ENCODE measurements at places on chromosomes 16 and 17. TPM values are rescaled to one million over a fixed set of nuclear protein-coding genes. Genes with fewer than 3 reads are reported as not detected.

Gene KRTAP4-1
- not detected for total RNA-seq

Gene HOXB5
- total RNA-seq, result 30.1 TPM

DNA sequence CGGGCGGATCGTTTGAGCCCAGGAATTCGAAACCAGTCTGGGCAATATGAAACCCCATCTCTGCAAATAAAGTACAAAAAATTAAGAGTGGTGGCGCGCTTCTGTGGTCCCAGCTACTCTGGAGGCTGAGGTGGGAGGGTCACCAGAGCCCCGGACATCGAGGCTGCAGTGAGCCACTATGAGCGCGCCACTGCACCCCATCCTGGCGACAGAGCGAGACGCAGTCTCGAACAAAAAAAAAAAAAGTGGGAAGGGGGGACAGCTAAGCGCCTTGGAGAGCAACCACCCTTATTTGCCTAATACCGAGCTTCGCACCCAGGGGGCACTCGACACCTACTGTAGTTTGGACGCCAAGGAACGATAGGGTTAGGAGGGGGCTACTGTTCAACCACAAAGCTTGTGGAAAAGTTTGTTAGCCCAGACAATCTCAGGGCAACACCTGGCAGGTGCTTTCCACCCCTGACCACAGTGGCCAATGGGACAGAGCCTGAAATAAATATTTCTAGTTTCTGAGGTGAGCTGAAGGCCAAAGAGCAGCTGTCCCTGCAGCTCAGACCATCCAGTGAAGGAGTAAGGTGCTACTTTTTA lies 847 bp upstream of the PSMC3IP start:
- DNase-seq, result peak; percentile 83

GRCh38 chr17:51258756-51259563 lies 889 bp downstream of the MBTD1 start:
- DNase-seq, result no peak

GRCh38 chr16:88356124-88356726 lies 26.5 kb upstream of the ZNF469 start:
- DNase-seq, result no peak

DNA sequence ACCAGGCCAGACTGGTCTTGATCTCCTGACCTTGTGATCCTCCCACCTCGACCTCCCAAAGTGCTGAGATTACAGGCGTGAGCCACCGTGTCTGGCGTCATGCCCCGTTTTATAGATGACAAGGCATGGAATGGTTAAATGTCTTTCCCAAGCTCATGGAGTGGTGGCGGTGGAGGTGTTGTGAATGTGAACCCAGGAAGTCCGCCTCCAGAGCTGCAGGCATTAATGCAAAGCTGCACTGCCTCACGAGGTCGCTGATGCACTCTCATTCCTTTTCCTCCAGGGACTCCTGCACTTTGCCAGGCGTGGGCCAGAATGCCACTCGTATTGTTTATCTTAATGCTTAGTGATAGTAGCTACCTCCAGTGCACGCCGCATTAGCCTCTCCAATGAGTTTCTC lies 149.6 kb downstream of the WWOX start:
- DNase-seq, result no peak

- DNase-seq, result no peak
Measured at GRCh38 chr17:81125573-81126081, 39.7 kb upstream of the PVALEF start.

- no peak for DNase-seq
Measured at GRCh38 chr16:1772362-1772907, at the start of gene EME2. Gene EME2, plus strand, starts transcription at chr16:1772810. Its CDS starts 418 bp downstream, at chr16:1773228.

- DNase-seq, result no peak
Measured at GRCh38 chr17:75892556-75893224, 4.1 kb downstream of the TRIM65 start.

DNA sequence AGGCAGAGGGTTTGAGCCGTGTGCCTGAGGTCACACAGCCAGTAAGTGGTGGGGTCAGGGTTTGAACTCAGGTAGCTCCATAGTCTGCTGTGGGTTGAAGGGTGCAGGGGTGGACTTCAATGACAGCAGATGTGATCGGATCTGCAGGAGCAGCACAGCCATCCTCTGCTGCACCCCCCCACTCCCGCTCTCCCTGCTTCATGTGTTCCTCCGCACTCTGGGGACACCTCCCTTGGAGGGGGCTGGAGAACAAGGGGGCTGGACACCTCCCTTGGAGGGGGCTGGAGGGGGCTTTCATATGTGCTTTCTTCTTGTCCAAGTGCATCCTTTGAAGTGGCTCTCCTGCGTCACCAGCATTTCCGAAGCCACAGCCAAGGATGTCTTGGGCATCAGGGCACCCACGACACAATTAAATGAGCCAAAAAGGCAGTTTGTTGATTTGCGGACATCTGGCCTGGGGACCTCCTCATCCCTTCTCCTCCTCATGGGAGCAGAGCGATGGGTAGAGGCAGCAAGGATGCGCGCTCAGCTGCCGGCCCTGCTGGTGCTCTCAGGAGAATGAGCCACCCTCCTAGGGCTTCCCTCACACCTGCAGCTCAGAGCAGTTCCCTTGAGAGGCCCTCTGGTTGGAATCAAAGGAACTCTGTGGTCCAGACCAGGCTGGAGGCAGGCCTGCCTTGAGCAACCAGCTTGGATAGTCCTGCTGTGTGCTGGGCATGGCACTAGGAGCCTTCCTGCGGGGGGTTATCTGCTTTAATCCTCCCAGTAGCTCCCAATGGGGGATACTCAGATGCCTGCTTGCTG lies 26.2 kb downstream of the WSCD1 start:
- DNase-seq, result no peak

GRCh38 chr17:79995696-79996095 lies 40.0 kb downstream of the TBC1D16 start:
- no peak for DNase-seq

- DNase-seq, result peak; percentile 76
Measured at GRCh38 chr17:81049973-81050551, 15.1 kb downstream of the BAIAP2 start.

- no peak for DNase-seq
Measured at GRCh38 chr17:9108146-9108545, 86.8 kb downstream of the NTN1 start.

All from ureter (tissue), 1 donor.